Urinary bladder (tissue), 4 donors: ENCODE measurements at places on chromosomes 11 and 22. TPM values are rescaled to one million over a fixed set of nuclear protein-coding genes. Genes with fewer than 3 reads are reported as not detected.

IGF2 gene
- 362 TPM for total RNA-seq

RCN1 gene
- 238 TPM for total RNA-seq

TMEM258 gene
- total RNA-seq: 86.6 TPM

GRAMD1B gene
- 5.9 TPM for total RNA-seq

HTR3A gene
- total RNA-seq: 0.58 TPM

SCN3B gene
- total RNA-seq: 5.6 TPM

RAC2 gene
- total RNA-seq: 3.2 TPM

HPX gene
- 1.1 TPM for total RNA-seq

CALCB gene
- 0.42 TPM for total RNA-seq

SGSM1 gene
- 1.9 TPM for total RNA-seq

MRGPRE gene
- total RNA-seq: not detected
